Fibroblast of skin of left biceps (primary cell): ENCODE measurements at places on chromosomes 13 and 19.

DNA sequence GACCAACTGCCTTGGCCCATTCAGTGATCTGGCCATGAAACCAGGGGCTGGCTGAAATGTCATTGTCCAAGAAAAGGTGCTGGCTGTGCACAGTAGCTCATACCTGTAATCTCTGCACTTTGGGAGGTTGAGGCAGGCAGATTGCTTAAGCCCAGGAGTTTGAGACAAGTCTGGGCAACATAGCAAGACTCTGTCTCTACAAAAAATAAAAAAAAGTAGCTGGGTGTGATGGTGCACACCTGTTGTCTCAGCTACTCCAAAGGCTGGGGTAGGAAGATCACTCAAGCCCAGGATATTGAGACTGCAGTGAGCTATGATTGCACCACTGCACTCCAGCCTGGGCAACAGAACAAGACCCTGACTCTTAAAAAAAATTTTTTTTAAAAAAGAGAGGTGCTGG is 28.6 kb upstream of the C19orf12 start:
- DNase-seq: no peak

DNA sequence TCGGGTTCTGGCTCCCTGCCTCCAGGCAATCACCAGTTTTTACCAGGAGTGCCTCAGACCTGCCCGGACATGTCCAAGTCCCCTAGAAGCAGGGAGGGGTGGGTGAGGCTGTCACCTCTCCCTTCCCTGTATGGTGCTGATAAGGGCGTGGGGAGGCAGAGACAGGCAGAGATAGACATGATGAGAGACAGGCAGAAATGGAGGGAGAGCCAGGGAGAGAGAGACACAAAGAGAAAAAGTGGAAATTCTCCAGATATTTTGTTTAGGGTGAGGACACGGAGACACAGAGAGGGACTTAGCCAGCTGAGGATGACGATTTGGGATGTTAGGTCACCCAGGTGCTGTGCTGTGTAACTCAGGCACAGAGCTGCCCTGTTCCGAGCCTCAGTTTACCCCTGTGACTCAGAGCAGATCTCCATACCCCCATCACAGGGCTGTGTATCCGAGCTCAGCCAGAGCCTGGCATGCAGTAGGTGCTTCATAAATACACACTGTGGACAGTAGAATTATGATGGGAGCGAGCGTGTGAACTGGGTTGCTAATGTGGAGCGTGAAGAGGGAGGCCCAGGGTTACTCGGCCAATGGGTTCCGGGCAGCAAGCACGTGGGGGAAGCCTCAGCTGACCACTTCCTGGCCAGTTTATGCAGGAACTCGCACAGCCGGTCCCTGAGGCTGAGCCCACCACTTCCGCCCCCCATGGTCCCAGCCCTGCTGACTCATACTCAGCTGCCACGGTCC is 11.9 kb upstream of the GDF15 start:
- peak; percentile 75 for DNase-seq

DNA sequence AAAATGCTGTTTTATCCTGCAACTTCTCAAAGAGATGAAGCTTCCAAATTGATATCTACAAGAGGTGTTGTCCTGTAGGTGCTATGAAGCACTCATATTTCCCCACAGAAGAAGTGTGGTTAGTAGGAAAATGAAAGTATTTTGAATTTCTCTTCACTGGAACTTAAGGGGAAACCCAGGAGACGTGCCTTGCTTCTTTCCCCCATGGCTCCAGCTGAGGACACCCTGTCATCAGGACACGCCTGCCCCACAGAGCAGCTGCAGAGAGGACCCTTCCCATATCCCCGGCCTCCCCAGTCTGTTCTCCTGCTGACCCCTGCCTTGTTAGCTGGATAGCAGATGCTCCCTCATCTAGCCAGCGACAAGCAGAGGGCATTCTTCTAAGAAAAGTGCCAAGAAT is 371.3 kb downstream of the COG6 start:
- no peak for DNase-seq

GRCh38 chr13:105442949-105443699 is 1092.3 kb downstream of the EFNB2 start:
- peak; percentile 99 for DNase-seq

DNA sequence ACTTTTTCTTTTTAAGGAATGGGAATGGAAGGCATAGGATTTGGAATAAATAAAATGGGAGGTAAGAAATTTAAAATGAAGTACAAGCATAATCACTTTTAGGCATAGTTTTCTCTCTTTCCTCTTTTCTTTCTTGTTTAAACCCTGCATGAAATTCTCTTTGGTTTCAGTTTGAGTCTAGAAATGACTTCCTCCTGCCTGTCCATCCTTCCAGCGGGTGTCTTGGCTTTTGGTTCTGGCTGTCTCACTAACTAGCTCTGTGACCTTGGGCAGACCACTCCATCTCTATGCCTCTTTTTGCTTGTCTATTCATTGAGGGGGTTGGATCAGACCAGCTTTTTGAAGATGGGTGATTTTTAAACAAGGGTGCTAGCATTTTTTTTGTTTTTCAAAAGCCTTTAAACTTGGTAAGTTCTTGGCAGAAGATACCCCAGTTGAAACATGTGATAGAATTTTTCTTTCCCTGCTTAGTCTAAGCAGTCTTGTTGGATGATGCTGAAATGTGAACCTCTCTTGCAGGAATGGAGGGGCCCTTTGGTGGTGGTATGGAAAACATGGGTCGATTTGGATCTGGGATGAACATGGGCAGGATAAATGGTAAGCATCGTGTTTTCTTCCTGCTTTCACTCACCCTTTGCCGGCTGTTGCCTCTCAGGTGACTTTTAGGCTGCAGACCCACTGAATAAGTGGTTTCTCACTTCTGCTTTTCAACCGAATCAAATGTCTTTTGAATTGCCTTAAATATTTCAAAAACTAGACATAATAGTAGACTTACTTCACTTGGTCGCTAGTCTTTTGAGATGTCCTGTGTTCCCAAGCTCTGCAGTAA is 28.6 kb downstream of the PRAM1 start:
- DNase-seq: no peak

DNA sequence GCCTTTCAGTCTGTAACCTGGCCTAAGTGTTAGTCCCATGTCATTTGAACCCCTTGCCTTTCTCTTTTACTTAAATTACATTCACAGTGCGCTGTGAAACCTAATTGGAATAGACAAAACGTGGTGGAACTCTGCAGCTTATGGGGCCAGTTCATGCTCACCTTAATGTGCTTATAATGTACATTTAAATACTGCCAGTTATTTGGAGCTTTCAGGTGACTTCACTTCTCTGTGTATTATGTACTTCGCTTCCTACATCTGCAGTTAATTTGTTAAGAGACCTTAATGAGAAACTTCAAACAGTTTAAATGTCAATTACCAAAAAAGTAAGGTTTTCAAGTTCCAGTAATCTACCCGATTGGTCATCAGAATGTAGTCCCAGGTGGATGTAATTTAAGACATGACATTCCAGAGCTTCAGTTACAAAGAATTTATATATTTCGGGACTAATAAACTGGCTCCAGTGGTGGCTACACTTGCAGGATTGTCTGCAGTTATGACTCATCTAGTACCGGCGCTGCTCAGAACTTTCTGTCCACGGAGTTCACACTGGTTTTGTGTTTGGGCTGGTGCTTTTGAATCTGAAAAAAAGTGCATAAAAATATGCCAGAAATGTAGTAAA is 125.3 kb downstream of the TM9SF2 start:
- DNase-seq: peak; percentile 19

DNA sequence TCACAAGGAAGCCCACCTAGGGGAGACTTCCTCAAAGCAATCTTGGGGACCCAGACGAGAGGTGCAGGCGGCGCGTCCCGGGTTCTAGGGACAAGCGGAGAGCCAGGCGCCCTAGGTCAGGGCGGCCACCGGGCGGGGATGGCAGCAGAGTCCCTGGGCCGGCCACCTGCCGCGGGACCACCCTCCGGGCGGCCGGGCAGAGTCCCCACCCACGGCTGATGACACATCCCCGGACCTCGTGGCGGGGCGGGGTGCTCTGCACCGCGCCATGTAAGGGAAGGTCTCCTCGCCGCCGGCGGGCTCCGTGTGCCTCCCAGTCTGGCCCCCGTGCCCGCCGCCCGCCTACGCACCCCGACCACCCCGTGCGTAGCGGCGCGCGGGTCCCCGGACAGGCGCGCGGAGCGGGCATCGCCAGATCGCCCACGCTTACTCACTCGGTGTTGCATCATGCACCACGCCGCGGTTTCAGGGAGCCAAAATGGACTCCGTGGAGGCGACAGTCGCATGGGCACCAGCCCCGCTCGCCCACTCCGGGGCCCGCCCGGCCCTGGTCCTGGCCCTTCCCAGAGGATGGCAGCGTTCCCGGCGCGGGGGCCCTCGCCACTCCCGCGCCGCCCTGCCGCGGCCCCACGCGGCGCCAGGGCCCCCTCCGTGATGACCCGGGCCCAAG is 643 bp downstream of the SLC7A1 start:
- no peak for DNase-seq

- DNase-seq: no peak
Observed at GRCh38 chr13:40970803-40971202, 48.3 kb downstream of the ELF1 start.

DNA sequence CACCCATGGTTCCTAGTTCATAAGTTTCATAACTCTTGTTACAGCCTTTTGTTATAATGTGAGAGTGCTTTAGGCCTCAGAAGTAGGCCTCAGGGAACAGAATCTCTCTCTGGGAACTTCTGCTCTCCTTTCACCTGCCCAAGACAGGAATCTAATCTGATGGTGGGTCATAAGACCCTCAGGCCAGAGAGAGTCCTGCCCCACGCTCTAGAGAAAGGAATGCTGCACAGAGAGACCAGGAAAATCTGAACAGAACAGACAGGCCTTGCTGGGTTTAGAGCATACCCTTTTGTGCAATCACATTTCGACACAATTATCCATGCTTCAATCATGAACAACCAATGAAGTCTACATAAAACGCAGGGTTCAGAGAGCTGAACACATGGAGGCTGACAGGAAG is 3.4 kb upstream of the DIAPH3 start:
- DNase-seq: no peak

GRCh38 chr13:61751039-61751438 is 335.4 kb upstream of the PCDH20 start:
- DNase-seq: no peak

DNA sequence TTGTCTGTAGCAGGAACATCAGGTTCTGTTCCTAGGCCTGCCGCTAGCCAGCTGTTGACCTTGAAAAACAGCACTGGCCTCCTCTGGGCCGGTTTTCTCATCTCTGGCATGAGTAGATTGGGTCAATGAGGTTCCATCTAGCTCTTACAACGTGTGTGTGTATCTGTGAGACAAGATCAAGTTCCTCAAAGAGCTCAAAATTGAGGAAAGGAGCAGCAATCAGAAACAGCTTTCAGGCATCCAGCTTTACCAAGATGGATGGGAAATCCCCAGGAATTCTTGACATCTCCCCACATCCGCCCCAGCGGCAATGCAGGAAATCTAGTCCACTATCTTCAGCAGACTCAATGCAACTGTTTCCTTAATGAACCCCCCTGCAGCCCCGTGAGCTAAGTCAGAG is 4.9 kb downstream of the FLT1 start:
- DNase-seq: no peak

DNA sequence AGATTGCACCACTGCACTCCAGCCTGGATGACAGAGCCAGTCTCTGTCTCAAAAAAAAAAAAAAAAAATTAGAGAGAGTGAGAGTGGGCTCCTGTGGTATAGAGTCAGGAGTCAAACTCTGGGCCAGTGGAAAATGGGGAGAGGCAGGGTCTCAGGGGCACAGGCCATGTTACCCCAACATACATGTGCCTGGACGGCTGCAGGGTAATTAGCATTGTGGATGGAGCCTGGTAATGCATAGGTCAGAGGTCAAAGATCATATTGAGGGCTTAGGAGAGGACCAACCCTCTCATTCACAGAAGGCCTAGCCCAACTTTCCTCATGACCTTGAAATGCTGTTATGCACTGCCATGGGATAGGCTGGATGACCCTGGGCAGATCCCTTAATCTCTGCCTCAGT is 7.1 kb downstream of the CLIP3 start:
- DNase-seq: no peak

GRCh38 chr13:20393273-20394168 is 132.1 kb downstream of the CRYL1 start:
- DNase-seq: no peak

- no peak for DNase-seq
Observed at GRCh38 chr19:16156904-16157303, 13.4 kb downstream of the HSH2D start.

- no peak for DNase-seq
Observed at GRCh38 chr19:28296506-28296905, 916.4 kb downstream of the UQCRFS1 start.

- DNase-seq: no peak
Observed at GRCh38 chr13:84377106-84377505, 494.8 kb upstream of the SLITRK1 start.

GRCh38 chr19:47693489-47693888 is 19.7 kb upstream of the EHD2 start:
- no peak for DNase-seq

DNA sequence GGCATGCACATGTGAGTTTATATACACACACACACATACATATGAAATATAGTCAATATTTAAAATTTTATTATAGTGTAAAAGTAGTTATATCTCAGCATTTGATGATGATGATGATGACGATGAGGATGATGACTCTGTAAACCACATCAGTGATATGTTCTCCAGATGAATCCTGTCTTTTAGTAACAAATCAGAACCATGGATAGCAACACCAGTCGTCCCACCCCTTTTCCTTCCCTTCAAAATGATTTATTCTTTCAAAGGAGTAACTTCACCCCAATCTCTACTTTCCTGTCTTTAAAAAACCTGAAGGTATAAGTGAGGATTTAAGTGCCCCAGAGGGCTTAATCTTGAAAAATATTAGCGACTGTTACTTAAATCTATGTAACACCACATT is 74.1 kb downstream of the DCLK1 start:
- DNase-seq: no peak

GRCh38 chr19:38201731-38202130 is 22.3 kb downstream of the DPF1 start:
- no peak for DNase-seq

DNA sequence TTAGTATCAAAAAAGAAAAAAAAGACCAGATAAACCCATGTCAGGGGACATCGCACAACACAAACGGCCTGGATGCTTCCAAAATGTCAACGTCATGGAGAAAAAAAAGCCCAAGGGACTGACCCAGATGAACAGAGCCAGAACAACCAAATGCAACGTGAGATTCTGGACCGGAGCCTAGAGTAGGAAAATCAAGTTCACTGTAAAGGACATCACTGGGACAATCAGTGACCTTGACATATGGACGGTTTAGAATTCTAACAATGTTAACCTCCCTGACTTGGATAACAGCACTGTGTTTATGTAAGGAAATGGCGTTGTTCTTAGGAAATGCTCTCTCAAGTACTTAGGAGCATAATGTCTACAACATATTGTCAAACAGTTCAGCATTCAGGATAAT is 15.1 kb upstream of the EMP3 start:
- no peak for DNase-seq

GRCh38 chr19:46975925-46976782 is 43.5 kb upstream of the NPAS1 start:
- peak; percentile 83 for DNase-seq

- no peak for DNase-seq
Observed at GRCh38 chr19:2394442-2395292, 32.7 kb downstream of the TIMM13 start.

GRCh38 chr13:50085063-50085462 is 69.8 kb downstream of the KCNRG start:
- DNase-seq: no peak
